ENCODE measurements at places on chromosomes 3 and 15.

- DNase-seq = no peak
Measured at GRCh38 chr3:178329936-178330335, 206.3 kb upstream of the KCNMB2 start.

DNA sequence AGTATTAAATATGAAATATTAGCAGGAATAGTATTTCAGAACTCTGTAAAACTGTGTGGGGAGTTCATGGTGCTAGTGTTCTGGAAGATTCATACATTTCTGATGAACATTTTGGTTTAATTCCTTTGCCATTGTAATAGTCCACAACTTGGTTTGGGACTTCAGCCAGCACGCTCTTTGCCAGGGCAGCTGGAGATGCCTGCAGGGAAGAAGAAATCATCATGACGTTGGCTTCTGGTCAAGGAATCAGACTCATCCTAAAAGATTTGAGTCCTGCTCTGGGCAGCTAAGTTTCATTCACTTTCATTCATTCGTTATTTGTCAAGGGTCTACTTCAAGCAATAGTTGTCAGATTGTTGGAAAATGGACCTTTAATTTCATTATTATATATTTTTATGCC is 32.4 kb upstream of the MRPL3 start:
- peak; percentile 32 for DNase-seq

DNA sequence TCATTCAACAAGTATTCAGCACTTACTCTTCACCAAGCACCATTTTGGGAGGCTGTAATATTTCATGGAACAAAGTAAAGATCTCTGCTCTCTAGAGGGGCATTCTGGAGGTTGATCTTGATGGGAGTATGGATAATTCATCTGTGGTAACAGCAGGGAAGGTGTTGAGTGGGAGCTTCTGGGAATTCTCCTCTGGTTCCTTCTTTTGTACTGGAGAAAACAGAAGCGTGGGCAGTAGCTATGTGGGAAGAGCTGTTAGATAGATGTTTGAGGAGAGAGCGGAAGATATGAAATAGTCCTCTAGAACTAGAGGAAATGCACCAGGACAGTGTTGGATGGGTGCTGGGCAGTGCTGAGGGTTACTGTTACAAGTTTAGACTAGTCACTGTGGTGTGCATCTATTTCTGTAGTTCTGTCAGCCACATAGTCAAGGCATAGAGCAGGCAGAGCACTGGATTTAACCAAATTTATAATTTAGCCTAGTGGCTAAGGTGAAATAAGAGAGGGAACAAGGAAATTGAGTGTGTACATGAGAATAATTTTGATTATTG is 9.6 kb downstream of the NMD3 start:
- no peak for DNase-seq

DNA sequence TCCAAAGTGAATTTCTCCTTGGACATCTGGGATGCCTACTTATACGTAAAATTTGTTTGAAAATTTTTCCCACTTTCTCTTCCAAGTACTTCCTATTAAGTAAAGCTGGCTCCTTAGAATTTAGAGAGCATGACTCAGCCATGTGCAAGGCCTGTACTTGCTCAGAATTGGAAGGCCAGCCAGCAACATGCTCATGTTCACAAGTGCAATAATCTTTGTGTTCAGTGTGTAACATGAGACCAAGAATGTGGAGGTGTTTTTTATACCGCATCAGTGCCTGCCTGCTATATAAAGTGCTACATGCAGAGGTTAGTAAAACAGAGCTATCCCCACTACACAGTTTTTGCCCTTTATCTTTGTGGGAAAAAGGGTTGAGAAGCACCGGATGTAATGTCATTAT is 151.9 kb upstream of the FEZF2 start:
- DNase-seq = no peak

- no peak for DNase-seq
Measured at GRCh38 chr3:185250247-185250646, 3.6 kb downstream of the EHHADH start.

GRCh38 chr3:189748046-189748445 is 116.9 kb downstream of the TP63 start:
- no peak for DNase-seq

- no peak for DNase-seq
Measured at GRCh38 chr15:64522226-64522823, 61.9 kb downstream of the ZNF609 start.

DNA sequence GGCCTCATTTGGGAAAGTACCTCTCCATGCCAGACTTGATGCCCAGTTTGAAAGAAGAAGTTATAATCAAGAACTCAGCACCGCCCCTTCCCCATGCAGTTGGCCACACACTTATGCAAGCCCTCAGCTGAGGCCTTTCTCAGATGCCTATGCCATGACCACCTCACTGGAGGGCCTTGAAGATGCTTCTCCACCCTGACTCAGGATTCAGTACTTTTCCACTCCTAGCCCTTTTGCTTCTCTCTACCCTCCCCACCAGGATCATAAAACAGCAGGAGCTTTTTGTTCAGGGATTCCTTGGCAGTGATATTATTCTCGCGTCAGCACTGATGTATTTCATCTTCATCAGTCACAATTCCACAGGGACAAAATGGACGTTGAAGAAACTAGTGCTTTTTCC is 313.5 kb downstream of the PYDC2 start:
- DNase-seq = no peak

DNA sequence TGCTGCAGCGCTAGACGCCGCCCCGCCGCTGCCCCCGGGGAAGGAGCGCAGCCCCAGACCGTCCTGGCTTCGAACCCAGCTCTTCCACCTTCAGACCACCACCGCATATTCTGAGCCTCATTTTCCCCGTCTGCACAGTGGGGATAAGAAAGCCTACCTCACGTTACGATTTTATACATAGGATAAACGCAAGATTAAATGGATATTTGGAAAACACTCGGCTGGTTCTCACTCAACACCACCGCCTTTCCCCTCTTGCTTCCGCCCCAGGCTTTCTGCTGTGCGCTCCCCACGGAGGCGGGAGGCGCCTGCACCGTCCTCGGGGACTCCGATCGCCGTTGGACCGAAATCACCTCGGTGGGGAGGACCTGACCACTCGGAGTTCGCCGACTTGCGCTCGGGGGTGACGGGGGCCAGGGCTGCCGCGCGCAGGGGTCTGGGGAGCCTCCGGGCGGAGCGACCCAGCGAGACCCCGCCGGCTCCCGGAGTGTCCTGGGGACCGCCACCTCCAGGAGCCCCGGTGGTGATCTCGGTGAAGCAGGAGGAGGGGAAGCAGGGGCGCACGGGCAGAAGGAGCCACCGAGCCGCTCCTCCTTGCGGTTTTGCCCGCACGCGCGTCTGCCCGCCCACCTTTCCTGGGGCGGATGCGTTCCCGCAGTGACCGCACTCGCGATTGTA is 4.0 kb downstream of the FBXL22 start:
- DNase-seq = no peak

GRCh38 chr3:119343719-119344118 is 49.5 kb downstream of the ARHGAP31 start:
- DNase-seq = no peak

- no peak for DNase-seq
Measured at GRCh38 chr3:195009616-195010015, 261.3 kb downstream of the XXYLT1 start.

DNA sequence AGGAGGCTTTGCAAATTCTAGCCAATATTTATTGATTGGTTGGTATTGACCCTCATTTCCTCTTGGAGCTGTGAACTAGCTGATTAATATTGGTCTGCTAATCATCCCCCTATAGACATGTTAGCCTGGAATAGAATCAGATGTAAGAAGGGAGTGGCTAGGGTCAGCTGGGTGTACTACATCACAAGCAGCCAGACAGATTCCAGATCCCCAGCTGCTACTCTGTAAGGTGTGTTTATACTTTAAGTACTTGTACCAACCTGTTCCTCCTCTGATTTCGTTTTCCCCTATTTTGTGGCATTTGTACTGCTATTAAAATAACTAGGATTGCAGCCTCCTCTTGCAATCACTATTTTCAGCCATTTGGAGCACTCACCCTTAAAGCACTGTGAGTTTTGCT is 49.9 kb downstream of the PARP15 start:
- DNase-seq = no peak

GRCh38 chr3:184175981-184176376 is 1.3 kb downstream of the AP2M1 start:
- no peak for DNase-seq

DNA sequence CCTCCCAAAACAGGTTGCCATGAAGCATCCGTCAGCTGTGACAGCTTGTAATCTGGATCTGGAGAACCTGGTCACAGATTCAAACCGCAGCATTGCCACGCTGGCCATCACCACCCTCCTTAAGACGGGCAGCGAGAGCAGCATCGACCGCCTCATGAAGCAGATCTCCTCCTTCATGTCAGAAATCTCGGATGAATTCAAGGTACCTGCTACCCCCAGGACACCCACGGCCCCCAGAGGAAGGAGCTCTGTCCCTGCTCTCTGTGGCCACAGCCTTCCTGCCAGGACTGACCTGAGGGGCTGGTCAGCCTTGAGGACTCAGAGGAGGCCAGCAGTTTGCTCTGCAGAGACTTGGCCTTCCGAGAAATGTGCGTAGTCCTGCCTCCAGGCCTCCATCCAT is 11.2 kb downstream of the COPG1 start:
- no peak for DNase-seq

DNA sequence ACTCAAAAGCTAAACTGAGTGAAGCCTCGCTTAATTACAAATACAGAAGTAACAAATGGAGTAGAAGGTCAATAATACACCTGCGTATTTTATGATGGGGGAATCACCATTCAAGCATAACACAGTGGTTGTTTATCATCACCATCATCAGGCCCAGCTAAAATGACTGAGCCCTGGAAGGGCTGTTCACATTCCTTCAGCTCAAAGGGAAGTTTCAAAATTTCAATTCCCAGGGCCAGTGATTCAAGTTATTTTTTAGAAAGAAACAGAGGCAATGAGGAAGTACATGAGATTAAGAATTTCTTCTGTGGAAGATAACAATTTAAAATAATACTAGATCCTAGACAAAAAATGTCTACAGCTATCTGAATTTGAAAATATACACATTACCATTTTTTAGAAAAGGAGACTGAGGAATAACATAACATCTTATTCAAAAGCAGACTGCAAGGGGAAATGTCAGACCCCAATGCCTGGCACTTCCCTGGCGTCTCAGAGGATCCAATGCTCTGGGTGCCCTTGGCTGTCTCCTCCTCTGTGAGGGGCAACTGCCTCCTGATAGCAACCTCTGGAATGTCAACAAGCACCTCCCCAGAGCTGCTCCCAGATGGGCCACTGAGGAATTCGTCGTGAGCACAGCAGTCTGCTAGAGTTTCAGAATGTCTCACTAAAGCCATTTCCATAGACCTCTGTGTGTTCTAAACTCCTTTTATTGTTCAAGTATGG is 22.8 kb downstream of the EHD4 start:
- no peak for DNase-seq

- peak; percentile 86 for DNase-seq
Measured at GRCh38 chr3:61848885-61849284, 287.5 kb downstream of the PTPRG start.

DNA sequence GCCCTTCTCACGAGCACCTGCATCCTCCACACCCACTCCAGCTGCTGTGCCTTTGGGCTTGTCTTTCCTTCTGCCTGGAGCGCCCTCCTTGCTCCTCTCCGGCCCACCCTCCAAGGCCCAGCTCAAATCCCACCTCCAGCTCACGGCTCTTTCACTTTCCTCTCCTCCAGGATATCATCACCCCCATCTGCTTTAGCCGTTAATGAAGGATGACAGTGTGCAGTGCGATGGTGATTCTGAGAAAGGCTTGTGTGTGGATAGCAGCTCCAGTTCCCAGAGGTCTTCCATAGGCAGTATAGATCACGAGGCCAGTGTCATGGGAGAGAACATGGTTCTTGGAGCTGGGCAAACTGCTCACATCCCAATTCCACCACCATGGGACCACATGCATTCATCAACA is 237.4 kb downstream of the TLE3 start:
- no peak for DNase-seq

- no peak for DNase-seq
Measured at GRCh38 chr3:195135917-195136316, 135.0 kb downstream of the XXYLT1 start.

DNA sequence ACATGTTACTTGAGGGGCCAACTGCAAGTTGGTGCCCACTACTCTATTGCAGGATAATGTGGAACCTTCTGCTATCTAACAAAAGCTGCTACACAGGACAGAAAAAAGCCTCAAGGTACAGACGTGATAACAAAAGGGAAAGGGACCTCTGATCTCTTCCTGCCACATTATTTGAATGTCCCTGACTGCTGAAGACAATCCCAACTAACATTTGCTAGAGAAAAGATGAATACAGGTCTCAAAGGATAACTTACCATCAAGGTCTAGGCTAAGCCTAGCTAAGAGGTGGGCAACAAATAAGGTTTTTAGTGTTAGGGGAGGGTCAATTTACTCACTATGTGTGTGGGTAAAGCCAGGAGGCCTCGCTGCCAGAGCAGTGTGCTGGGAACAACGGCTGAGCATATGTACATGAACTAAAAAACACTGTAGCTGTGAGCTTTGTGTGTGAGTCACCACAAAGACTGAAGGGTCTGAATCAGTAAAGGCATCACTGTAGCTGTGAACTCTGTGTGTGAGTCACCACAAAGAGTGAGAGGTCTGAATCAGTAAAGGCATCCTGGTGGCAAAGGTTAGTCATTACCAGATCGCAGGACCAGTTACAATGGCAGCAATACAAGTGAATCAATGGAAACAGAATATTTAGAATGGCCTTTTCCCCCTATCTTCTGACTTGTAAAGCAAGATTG is 111.7 kb downstream of the LMLN start:
- peak; percentile 48 for DNase-seq

DNA sequence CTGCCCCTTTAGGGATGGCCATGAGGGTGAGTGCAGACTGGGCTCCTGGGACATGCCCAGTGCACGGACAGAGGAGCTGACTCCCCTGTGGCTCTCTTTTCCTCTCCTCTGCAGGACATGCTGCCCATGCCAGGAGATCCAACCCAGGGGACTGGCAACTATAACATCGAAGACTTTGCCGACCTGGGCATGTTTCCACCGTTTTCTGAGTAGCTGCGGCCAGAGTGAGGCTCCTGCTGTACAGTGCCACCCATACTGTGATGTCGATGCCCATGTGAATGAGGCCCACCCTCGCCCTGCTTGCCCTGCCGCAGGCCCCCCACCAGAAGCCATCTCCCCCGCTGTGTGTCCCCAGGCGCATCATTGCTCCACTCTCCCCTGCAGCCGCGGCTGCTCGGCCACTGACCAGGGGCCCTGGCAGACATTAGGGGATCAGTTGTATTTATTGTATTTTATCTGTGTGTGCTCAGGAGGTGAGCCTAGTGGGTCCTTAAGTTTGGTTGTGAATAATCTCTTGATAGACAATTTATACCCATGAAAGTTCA is 101.6 kb upstream of the ABHD17C start:
- no peak for DNase-seq

DNA sequence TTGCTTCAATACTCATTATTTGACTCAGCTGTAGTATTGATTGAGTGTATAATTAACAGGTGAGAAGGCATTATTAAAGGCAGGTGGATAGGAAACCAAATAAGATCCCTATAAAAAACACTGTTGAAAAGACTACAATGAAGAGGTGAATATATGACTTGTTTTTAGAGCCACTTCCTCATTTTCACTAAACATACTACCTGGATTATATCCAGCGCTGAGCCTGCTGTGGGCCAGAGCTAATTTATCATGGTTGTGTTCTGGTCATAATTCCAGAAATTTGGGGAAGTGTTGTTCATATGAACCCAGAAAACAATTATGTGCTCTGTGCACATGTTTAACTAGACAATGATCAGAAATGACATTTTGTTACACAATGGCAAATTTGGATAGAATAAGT is 235.3 kb upstream of the MME start:
- DNase-seq = no peak

- no peak for DNase-seq
Measured at GRCh38 chr3:164230385-164231094, 847.8 kb downstream of the SI start.

All from foreskin melanocyte (primary cell).